ENCODE measurements at places on chromosomes 7 and 10.

GRCh38 chr7:17318146-17318545 lies 19.7 kb downstream of the AHR start:
- DNase-seq = no peak

- DNase-seq = no peak
Measured at GRCh38 chr7:38393874-38394273, 120.4 kb upstream of the TARP start.

GRCh38 chr10:112769081-112769480 lies 181.0 kb upstream of the TCF7L2 start:
- DNase-seq = no peak

GRCh38 chr10:1736144-1736971 lies 967 bp downstream of the ADARB2 start:
- DNase-seq = no peak

GRCh38 chr10:42149722-42150427 lies 488.5 kb downstream of the ZNF33B start:
- no peak for DNase-seq

DNA sequence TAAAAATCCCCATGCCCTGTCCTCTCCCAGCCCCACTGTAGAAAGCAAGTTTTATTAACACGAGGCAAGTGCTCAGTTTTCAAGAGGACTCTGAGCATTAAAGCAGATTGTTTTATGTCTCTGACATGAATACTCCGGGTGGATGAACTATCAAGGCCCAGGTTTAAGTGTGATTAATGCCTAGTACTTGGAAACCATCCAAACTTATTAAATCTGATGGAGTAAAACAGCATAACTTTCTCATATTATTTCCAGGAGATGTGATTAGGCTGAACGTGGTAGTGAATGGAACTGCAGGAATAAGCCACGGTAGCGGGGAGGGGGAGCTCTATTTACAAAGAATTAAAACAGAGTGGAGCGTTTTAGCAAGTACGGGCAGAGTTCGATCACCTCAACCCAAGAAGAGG lies 144.2 kb upstream of the RNF32 start:
- DNase-seq = no peak

GRCh38 chr10:127774766-127775559 lies 38.0 kb downstream of the FOXI2 start:
- DNase-seq = no peak

GRCh38 chr7:136514776-136515175 lies 353.7 kb upstream of the CHRM2 start:
- no peak for DNase-seq

DNA sequence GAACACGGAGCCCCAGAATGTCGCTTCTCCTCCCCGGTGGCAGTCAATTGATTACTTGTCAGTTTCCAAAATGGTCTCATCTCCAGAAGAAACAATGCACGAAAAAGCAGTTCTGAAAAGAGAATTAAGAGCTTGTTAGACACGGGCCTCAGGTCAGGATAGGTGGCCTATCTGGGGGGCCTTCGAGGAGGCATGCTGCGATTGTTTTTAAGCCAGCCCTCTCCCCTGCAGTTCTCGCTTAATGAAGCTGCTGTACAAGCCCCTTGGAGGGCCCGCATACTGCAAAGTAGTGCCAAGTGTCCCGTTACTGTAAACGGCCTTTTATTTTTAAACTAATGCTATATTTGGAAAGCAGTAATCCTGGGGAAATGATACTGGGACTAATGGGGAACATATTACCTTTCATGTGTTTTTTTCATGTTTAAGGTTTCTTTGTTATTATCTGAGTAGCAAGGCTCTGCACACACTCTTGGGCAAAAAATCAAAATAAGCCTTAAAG lies 114.8 kb upstream of the TCF7L2 start:
- DNase-seq = no peak

DNA sequence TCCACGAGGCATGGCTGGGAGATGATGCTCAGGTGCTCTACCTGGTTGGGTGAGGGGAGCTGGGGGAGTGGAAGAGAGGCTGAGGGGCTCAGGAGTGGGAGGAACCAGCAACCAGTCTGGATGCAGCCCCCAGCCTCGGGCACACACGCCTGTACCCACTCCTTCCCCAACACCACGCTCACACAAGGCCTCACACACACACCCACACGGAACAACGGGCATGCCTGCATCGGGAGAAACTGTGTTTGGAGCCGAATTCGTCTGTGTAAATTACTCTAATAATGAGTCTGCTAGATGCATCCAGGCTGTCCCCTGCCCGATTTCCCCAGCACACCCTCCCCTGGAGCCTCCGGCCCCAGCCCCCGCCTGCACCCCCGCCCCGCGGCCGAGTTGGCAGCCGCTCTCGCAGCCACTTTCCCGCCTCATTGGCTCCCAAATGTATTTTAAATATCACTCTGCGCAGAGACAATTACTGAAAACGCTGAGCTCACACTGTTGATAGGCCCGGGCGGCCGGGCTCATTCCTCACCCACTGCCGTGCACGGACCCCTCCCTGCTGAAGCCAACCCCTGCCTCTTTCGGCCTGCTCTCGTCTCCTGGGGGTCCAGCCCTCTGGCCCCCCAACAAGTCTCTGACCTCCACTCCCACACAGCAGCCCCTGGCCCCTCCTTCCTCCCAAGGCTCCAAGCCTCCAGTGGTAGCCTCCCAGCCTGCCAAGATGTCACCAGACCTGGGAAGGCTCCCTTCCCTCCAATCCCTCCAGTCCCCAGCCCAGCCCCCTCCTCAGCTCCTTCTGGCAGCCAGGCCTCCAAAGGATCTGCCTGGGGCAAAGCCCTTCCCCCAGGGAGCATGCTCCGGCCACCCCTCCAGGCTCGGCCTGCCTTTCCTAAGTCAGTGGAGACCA lies 11.1 kb downstream of the H2BK1 start:
- DNase-seq = no peak

DNA sequence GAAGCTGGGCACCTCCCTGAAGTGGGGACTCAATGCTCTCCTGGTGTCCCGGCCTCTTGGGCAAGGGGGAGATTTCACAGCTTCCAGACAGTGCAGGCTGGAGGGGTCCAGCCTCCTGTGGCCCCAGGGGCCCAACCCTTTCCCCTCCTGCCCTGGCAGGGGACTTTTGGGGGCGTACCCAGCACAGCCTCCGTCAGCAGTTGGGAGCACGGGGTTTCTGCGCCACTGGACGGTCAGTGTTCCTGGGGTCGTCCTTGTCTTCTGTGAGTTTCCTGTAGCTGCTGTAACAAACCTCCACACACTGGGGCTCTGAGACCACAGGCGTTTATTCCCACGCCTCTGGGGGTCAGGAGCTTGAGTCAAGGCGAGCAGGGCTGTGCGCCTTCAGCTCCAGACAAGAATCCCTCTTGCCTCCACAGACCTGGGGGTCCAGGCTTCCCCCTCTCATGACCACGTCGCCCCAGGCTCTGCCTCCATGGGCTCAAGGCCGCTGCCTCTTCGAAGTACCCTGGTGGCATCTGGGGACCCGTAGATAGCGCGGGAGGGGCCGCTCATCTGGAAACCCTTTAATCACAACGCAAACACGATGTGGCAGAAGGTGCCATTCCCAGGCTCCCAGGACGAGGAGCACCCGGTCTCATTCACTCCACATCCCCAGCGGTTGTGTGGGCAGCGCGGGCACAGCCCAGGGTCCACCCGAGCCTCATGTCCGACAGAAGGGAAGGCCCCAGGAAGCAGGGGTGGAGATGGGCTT lies 14.0 kb downstream of the PWWP2B start:
- DNase-seq = no peak

DNA sequence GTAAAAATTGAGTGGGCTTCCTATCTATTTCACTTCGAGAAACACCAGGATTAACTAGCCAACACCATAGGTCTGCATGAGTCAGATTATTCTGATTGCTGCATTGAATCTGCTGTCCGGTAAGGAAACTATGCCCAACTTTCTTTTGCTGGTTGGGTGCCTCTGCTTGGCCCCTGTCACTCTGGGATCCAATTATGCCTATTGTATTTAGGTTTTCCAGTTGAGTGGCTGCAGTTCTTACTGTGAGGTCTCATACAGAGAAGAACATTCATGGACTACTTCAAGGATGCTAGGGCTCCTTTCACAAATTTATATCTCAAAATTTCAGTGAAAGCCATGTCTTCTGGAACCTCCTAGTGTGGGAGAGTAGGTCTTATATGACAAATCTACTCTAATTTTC lies 215.1 kb upstream of the SORCS1 start:
- DNase-seq = no peak

DNA sequence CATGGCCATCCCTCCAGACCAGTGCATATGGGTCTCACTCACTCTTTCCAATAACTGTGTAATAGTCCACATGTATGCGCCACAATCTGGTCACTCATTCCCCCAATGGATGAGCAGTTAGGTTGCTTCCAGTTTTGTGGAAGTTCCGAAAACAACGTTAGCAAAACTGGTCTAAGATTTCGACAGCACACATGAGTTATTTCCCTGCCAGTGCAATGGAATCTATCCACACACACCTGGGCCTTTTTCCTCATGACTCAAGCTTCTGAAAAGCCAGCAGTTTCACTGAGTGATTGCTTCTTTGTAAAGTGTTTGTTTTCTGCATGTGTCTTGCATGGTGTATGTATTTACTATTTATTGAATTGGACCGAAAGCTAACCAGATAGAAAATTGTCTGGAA lies 58.8 kb upstream of the FHIP2A start:
- no peak for DNase-seq

DNA sequence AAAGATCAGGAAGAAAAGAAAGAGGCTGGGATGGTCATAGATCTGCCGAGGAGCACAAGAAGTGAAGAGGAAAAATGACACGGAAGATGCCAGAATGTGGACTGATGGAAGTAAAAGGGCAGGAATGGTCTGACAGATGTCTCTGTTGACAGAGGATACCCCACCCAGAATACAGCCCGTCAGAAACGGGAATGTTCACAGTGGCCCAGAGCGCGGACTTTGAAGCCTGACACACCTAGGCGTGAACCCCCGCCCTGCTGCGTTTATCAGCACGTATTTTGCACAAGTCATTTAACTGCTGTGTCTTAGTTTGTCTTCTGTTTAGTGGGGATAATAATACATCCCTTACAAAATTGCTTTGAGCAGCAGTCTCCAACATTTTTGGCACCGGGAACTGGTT lies 27.1 kb downstream of the AKR1B1 start:
- no peak for DNase-seq

GRCh38 chr10:112956631-112957350 lies 6.7 kb downstream of the TCF7L2 start:
- DNase-seq = no peak

DNA sequence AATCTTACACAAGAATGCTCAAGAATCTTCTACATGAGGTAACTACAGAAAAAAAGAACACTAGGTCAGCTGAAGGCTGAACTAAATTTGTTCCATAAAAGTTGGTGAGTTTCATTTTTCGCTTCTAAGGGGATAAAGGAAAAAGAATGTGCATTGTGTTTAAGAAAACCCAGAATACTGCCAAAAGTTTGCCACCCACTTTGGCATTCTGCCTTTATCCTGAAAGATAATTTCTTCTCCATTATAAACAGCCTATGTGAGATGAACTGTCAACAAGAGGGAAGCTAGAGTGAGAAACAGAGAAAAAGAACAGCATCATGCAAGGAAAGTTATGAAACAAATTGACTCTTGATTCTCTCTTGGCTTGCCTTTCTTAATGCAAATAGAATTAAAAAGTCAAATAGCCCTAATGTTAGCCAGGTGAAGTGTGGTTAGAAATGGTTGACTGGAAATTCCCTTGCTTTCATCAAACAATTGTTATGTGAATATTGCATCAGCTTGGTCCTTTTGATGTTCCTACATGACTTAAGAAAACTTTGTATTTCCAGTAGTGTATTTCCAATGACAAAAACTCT lies 25.8 kb downstream of the STEAP1 start:
- no peak for DNase-seq

DNA sequence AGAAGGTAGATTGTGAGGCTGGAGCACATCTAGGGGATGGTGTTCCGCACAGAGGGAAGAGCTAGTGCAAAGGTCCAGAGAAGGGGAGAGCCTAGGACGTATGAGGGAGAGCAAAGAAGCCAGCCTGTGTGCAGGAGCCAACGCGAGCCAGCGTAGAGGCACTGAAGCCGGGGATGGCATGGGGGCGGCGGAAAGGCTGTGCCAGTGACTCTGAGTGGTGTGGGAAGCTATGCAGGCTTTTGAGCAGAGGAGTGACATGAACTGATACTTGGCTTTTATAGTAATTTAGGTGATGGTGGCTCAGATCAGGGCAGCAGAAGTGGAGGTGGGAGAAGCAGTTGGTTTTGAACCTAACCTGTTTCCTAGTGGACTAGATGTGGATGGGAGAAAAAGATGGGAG lies 65.8 kb downstream of the ATXN7L1 start:
- DNase-seq = no peak

- no peak for DNase-seq
Measured at GRCh38 chr7:21327422-21328409, 100.2 kb upstream of the SP4 start.

GRCh38 chr7:147081117-147081516 lies 964.5 kb downstream of the CNTNAP2 start:
- DNase-seq = no peak

GRCh38 chr7:142629588-142630260 lies 119.5 kb upstream of the PRSS1 start:
- no peak for DNase-seq

Data from stimulated activated CD8-positive, alpha-beta memory T cell treated with anti-CD3 and anti-CD28 coated beads, Interleukin-15, amount 100 ng/mL, for 48 hours (primary cell).